Stimulated activated naive CD8-positive, alpha-beta T cell treated with anti-CD3 and anti-CD28 coated beads, Interleukin-15, amount 100 ng/mL, for 72 hours (primary cell): ENCODE measurements at places on chromosomes 1 and 21.

DNA sequence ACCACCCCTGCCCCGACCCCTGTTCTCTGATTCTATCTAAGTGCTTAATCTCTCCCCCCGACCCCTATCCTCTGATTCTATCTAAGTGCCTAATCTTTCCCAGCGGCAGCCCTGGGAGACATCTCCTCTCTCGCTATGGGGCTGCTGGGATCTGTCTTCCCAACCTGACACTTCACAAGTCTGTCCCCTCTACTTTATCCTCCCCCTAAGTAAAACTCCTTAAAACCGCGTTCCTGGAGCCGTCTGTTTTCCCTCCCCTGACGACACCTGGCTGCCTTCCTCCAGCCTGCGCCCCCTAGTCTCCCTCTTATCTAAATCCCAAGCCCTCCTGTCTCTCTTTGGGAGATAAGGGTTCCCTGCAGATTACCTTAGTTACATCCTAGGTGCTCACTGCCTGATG, 30.5 kb downstream of the EPHB2 start:
- DNase-seq, result no peak

DNA sequence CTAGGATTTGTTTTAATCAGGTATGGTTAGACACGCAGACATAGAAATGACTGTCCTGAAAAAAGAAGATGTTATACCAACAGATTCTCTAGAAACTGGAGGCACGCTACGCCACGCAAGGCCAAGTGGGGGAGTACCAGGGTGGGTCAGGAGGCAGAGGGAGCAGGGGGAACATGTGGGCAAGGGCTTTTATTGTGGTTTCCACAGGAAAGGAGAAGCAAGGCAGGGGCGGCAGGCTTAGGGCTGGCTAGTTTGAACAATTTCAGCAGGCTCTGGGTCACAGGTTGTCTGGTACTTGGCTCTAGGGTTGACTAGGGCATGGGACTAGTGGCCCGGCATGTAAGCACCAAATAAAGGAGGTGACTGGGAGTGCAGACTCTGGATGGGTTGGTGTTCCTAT, 7.2 kb downstream of the MTARC2 start:
- DNase-seq, result no peak

- DNase-seq, result no peak
These were observed 48.1 kb downstream of the CAMSAP2 start for GRCh38 chr1:200786788-200787187.

DNA sequence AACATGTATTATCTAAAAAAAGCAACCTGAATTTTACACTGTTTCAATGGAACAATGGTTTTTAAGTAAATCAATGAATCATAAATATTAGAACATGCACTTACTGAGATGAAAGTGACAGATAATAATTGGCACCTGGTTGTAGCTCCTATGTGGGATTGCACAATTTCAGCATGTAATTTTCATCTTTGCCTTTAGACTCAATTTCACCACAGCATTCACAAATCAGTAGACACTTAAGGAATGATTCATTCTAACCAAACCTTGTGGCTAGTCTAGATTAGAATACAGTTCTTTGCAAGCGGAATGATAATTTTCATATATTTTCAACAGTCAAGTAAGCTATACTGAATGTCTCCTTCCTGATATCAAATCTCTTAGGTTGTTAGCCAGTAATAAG, 853.4 kb downstream of the KCNT2 start:
- DNase-seq, result no peak

DNA sequence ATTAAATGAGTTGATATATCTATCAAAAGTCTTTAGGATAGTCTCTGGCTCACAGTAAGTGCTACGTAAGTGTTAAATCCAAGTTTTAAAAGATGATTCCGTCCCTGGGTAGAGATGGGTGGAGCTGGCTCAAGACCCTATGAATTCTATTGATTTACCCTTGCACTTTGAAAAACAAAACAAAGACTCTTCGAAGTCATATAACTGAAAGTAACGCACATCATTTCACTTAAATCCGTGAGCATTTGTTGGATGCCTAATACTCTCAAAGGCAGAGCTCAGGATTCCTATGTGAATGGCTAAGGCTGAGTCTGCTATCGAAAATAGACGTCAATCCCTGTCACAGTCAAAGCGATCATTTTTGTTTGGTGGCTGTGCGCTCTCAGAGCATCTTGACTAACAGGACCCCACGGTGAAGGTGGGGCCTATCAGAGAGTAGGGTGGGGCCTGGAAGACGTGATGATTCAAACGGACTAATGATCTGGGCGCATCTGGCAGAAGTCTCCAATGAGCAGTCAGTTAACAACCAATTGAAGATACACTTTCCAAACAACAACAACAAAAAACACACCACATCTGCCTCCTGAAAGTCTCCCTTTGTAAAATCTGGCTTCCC, 1.2 kb upstream of the NUCKS1 start:
- no peak for DNase-seq

GRCh38 chr1:232456714-232457113, 173.2 kb downstream of the SIPA1L2 start:
- DNase-seq, result no peak

DNA sequence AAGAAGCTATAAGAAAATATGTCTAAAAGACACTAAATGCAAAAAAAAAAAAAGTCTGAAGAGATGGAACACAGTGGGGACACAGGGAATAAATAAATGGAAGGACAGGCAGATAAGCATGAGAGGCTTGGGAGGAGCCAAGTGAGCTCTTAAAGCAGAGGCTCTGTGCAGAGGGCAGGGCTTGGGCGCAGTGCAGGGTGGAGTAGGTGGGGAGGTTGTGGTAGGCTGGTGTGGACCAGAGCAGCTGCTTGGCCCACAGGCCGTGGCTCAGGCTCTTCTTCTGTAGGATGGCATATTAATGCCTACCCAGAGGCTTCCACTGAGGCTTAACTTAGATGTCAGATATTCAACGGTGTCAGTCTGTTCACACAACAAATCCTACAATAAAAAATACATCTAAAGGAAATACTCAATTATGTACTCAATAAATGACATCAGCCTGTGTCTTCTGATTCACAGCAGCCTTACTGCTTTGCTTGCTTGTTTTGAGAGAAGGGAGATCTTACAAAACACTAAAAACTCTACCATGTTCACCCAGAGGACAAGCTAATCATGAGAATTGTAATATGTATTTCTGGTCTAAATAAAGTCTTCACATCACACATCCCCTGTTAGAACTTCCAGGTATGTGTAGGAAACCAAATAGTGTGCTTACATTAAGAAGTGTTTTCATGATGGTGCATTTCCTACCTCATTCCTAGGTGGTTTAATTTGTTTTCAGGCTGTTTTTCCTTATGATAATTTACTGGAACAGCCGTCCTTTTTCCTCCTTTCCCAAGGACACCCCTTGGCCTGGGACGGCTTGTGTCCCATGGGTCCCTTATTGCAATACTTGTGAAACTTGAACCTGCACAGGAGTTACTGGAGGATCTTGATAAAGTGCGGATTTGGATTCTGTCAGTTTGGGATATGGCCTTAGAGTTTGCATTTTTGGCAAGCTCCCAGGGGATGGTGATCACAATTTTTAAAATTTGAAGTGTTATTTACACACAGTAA, 24.9 kb downstream of the DIP2A start:
- no peak for DNase-seq

GRCh38 chr21:40489001-40489400, 358.0 kb downstream of the DSCAM start:
- DNase-seq, result no peak

DNA sequence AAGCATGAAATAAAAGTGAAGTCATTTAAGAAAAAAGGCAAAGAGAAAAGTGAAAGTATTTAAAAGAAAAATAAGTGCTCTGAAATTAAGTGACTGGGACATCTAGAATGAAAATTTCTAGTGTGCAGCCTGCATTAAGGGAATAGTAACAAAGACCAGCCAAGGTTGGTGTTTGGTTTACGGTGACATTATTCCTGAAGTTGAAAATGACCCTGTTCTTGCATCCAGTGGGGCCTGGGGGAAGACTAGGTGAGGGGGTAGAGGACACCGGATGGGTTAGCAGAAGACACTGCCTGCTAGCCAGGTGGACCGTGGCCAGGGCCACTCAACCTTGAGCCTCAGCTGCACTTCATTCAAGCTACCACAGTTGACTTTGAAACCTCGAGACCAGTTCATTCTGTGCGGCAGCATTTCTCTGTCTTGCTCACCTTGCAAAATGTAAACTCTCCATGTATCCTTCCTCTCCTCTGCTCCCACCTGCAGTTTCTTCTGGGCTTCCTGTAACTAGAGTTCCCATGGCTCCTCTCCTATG, 14.3 kb upstream of the KCNK1 start:
- DNase-seq, result no peak

DNA sequence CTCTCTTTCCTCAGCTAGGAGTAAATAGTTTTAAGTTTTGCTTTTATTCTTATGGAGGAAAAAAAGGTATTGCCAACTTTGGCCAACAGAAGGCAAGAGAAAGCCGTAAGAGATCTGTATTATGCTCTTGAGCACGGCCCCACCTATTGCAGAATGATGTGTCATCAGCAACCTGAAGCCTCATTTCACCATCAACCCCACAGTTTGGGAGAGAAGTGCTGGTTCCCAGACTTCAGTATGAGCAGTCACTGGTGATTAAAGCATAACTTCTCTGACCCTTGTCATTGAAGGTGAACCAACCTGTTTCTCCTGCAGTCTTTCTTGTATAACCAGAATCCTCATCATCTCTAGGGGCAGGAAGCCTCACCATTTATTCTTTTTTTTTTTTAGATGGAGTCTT, 100.2 kb downstream of the SIPA1L2 start:
- DNase-seq, result no peak

DNA sequence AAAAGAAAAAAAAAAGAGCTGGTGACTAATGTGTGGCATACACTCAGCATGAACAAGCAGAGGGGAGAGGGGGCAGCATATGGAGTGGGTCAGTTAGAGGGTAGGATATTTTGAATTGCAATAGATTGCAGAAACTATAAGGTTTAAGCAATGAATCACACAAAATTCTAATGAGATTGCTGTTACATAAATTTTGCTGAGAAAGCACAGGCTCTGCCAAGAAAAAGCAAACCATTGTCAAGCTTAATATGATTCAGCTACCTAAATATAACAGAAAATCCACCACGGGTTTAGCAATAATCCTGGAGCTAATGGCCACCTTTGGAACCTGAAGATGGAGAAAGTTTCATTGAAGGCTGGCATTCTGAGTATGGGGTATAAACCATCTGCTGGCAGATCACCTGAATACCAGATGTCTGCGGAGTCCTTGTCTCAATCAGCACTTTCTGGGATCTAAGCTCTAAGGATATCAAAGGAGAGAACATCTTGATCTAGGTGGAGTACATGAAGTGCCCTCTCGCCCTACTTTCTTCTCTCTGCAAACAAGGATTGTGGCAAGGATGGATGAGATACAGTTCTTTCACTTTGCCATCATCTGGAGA, 30.3 kb upstream of the ANGPTL7 start:
- no peak for DNase-seq

DNA sequence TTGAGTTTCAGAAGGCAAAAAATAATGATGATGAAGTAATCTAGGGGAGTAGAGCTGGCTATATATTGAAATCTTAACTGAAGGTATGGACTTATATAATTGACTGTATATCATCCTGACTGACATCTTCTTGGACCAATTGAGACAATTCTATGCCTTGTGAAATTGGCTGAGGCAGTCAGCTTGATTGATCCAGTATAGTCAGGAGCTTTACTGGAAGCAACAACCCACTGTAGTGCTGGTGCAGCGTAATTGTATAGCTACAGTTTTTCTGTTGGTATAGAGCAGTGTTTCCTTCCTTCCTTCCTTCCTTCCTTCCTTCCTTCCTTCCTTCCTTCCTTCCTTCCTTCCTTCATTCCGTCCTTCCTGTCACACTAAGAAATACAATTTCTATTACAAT, 268.0 kb downstream of the NUF2 start:
- DNase-seq, result no peak

DNA sequence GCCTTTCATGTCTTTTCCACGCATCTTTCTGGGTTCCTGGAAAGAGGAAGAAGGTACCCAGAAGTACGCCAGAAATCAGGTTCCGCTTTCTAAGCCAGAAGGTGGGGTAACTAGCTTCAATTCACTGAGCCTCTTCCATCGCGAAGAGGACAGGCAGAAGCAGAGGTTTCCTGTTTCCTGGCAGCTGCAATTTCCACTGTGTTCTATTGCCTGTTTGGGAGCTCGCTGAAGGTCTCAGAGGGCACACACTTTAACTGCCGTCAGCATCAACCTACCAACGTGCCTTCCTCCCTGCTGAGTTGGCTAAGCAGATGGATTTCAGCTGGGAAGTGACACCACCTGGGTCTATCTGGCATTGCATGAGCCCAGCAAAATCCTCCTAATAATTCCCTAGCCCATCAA, 10.0 kb downstream of the NCF2 start:
- DNase-seq, result no peak

GRCh38 chr1:27027575-27028250, 15.1 kb upstream of the TENT5B start:
- DNase-seq, result no peak

- no peak for DNase-seq
These were observed 56.4 kb upstream of the TPTE start for GRCh38 chr21:10464975-10465374.

- DNase-seq, result peak; percentile 81
These were observed 2.7 kb downstream of the TMEM200B start for GRCh38 chr1:29120947-29121485.

GRCh38 chr21:25637851-25638659, 1.0 kb upstream of the JAM2 start:
- DNase-seq, result no peak

DNA sequence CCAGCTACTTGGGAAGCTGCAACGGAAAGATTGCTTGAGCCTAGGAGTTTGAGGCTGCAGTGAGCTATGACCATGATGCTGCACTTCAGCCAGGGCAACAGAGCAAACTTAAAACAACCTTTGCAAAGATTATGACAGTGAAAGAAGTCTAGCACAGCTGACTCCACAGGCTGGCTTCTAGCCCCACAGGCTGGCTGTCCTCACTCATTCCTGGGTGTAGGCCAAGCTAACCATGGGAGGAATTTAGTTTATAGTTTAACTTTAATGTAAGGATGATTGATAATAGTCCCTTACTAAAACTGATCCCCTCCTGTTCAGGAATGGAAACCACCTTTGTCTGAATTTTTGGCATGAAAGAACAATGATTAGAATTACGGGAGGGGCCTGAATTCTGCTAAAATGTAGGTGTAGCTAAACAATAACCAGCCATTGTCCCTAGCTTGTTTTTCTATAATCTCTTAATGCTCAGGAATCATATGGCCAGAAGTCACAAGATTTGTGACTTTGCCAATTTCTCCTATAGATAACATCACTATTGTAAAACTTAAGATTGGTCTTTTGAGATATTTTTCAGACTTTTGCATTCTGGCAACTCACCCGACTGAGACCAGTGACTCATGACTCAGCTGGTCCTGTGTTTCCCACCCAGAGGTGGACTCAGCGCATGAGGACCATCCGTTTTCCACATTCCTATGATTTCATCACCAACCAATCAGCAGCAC, 28.1 kb upstream of the SGIP1 start:
- no peak for DNase-seq
